IPS DF 6.9 (cell line): ENCODE measurements at places on chromosomes 5 and 9.
A peak's percentile ranks its signal among the peaks of the same experiment; 100 is the strongest.

DNA sequence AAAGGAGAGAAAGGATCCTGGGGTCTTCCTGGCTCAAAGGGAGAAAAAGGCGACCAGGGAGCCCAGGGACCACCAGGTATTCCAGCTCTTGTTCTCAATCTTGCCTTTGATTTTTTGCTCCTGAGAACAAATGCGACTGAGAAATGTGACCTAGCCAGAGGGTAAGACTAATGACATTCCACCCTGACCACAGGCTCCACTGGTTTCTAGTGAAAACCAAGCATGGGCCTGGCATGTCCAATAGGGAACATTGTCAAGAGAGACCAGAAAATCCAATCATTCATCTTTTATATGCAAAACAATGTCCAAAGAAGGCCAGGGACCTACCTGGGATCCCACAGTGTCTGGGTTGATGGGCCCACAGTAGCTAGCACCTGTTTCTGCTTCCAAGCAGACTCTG lies 50.3 kb upstream of the TGFBR1 start:
- DNase-seq, result no peak

- DNase-seq, result peak; percentile 91
Observed at GRCh38 chr5:78359831-78360673, at the start of gene SCAMP1. SCAMP1 (plus strand) TSS chr5:78360617; CDS start chr5:78360672, 55 bp downstream.

GRCh38 chr5:125083981-125084380 lies 337.5 kb upstream of the ZNF608 start:
- no peak for DNase-seq

DNA sequence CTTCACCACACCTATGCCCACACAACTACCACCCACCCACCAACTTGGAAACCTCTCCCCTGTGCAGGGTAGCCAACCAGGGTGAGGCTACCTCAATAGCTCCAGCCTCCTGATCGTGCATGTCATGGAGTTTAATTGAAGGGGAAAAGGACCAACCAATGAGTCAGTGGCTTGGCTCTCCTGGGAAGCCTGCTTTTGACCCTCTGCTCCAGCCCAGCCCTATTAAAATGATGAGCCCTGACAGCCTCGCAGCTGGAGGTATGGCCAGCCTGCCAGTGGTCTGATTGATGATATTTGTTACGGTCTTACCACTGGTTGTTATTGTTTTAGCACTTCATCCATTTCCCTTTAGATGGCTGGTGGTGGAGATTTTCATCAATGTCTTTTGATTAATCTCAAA lies 280.4 kb downstream of the SH3GL2 start:
- DNase-seq, result no peak

- DNase-seq, result no peak
Observed at GRCh38 chr5:125411071-125411743, 664.8 kb upstream of the ZNF608 start.

- DNase-seq, result no peak
Observed at GRCh38 chr5:1152156-1152555, 40.3 kb upstream of the SLC12A7 start.

GRCh38 chr5:169805937-169806700 lies 169.0 kb downstream of the DOCK2 start:
- no peak for DNase-seq
